Activated gamma-delta T cell treated with Interleukin-2 at 50 U/mL for 16 hours (primary cell): ENCODE measurements at places on chromosomes 3 and 15.

- no peak for DNase-seq
Observed at GRCh38 chr3:16332904-16333426, 68.0 kb downstream of the OXNAD1 start.

GRCh38 chr3:172279974-172280373 is 168.3 kb downstream of the GHSR start:
- no peak for DNase-seq

- DNase-seq = no peak
Observed at GRCh38 chr15:80612118-80612823, 82.8 kb upstream of the ABHD17C start.

- DNase-seq = no peak
Observed at GRCh38 chr15:25711164-25711563, 152.0 kb downstream of the ATP10A start.

DNA sequence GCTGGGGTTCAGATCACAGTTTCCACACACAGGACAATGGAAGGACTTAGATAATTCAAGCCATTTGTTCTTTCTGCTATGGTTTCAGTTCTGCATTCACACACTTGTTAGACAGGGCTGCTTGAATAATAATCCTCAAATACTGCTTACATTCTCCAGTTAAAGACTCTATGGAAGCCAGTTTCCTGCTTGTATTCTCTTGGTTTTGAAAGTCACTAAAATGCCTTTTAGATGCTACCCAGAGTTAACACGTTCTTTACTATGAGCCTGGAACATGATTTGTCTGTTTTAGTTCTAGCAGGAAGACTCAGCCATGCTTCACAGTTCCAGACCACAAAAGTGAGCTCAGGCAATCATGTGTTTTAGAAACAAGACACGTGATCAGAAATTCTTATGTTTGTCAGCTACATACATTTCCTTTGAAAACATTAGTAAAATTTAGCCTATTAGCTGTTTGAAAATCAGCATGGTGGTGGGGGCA is 152.4 kb downstream of the LEKR1 start:
- no peak for DNase-seq

DNA sequence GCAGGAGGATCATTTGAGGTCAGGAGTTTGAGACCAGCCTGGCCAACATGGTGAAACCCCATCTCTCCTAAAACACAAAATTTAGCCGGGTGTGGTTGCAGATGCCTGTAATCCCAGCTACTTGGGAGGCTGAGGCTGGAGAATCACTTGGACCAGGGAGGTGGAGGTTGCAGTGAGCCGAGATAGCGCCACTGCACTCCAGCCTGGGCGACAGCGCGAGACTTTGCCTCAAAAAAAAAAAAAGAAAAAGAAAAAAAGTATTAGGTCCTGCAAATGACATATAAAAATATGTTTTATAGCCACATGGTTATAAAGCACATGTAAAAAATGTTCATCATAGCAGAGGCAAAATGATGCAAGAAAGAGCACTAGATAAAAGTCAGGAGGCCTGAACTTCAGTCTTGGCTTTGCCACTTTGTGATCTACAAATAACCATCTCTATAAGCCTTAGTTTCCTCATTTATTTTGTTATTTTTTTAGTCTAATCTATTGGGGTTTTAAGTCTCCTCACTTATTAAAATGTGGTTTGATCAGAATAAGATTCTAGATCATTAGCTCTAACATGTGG is 4.9 kb downstream of the SLC12A6 start:
- DNase-seq = no peak

- no peak for DNase-seq
Observed at GRCh38 chr3:53324105-53324504, 23.2 kb downstream of the DCP1A start.

GRCh38 chr3:25895443-25895842 is 105.6 kb downstream of the OXSM start:
- DNase-seq = no peak
